ENCODE measurements at places on chromosomes 13 and 19.

DNA sequence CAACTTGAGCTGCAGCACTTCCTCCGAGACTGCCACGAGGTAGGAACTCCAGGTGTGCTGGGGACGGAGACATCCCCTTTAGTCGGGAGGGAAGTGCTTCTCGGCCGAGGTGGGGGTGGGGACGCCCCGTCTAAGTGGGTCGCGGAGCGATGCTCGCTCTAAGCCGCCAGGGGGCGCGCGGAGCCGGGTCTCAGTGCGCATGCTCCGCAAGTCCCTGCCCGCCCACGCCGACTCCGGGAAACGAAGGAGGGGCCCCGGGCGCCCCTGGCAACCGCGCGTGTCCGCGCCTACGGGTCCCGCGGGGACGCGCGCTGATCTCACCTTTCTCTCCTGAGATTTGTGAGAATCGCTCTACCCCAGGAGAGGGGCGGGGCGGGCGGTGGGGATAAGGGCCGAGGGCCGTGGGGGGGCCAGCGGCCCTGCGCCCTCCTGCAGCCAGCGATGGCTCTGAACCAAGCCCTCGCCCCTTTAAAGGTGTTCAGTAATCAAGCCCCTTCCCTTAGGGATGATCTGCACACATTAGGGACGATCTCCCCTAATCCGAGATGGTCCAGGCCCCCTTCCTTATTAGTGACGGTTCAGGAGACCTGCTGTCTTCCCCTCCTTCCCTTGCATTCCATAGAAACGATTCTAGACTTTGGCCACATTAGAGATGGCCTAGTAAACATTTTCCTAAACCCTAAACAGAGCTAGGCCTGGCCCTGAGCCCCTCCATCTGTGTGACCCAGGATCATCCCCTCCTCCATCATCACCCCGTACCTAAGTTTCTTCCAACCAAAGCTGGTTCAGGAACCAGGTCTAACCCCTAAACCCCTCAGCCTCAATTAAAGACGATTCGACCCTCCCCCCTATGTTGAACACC is 47.3 kb upstream of the SHKBP1 start:
- DNase-seq: peak; percentile 96

- DNase-seq: peak; percentile 53
These were observed 11.4 kb upstream of the KRTDAP start for GRCh38 chr19:35501684-35502083.

GRCh38 chr13:20190481-20191310 is 2.0 kb downstream of the GJB2 start:
- DNase-seq: no peak

DNA sequence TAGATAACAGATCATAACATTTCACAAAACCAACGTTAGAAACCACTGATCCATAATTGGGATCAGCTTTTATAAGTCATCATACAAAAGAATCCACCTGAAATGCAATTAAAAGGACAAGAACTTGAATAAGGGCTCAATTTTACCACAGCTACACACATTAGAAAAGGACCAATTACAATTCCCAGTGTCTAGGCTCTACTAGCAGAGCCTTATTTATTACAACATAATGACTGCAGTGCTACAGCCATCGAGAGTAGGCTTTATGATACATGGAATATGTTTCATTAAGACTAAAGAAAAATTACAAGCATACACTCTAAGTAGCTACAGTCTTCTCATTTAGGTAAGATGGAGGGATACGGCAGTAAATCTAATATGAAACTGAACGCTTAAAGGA is 2.9 kb downstream of the RBM26 start:
- DNase-seq: no peak
